ENCODE measurements at places on chromosomes 11 and 22.

GRCh38 chr11:18384157-18384641 is 10.2 kb upstream of the LDHA start:
- DNase-seq: no peak

- DNase-seq: no peak
These were observed 58.4 kb downstream of the PISD start for GRCh38 chr22:31603574-31603973.

DNA sequence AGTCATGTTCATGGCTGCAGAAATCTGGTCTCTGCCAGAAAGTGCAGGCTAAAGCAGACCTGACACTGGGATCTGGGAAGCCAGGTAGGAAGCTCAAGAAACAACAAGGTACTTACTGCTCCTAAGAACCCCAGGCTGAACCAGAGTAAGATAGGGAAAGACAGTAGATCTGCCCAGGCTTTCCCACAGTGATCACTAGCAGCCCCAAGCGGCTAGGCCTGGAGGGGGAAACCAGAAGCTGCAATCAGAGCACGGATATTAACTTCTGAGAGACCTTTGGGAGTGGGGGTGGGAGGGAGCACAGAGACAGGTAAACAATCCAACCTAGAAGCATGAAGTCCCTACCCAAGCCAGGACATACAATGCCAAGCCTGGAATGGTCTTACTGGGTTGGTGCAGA is 135.2 kb upstream of the C11orf58 start:
- DNase-seq: no peak

- DNase-seq: no peak
These were observed 419.3 kb upstream of the FAT3 start for GRCh38 chr11:91805293-91805692.

DNA sequence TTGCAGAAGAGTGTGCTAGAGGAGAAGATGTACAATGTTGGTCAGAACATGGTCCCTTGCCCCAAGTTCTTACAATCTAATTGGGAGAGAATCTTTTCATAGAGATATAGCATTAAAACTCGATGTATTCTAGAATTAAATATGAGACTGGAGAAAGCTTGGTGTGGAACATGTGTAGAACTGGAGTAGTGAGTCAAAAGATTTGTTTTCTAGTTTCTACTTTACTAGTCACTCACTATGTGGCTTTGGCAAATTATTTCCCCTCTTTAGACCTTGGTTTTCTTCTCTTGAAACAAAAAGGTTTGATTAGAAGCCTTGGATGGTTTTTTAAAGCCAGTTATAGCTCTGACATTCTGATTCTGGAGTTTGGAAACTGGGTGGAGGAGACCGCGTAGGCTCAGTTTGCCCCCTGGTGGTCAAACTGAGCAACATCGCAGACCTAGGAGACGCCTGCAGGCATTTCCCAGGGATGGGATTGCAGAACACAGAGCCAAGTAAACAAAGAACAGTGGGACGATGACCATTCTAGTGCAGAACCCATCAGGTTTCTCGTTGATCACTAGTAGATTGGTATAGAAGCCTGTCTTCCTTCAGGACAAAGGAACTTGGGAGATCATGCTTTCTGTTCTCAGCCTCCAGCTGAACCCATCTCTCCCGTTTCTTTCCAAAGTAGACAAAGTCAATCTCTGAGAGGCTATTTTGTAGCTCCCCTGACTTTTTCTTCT is 8.5 kb upstream of the CHRDL2 start:
- DNase-seq: peak; percentile 23
